Stimulated activated CD4-positive, alpha-beta T cell treated with anti-CD3 and anti-CD28 coated beads, Interleukin-2, amount 100 ng/mL, for 24 hours (primary cell): ENCODE measurements at places on chromosomes 1 and 21.
A peak's percentile ranks its signal among the peaks of the same experiment; 100 is the strongest.

DNA sequence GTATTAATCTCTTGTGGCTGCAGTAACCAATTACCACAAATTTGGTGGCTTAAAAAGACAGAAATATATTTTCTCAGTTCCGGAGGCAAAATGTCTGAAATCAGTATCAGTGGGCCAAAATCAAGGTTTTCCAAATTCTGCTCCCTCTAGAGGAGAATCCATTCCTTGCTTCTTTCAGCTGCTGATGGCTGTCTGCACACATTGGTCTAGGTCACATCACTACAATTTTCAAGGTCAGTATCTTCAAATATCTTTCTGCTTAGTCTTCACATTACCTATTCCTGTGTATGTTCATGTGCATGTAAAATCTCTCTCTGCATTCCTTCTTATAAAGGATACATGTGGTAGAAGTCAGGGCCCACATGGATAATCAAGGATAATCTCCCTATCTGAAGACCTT, 999.4 kb downstream of the KCNT2 start:
- no peak for DNase-seq

GRCh38 chr1:184838504-184838951, 83.9 kb upstream of the EDEM3 start:
- no peak for DNase-seq

DNA sequence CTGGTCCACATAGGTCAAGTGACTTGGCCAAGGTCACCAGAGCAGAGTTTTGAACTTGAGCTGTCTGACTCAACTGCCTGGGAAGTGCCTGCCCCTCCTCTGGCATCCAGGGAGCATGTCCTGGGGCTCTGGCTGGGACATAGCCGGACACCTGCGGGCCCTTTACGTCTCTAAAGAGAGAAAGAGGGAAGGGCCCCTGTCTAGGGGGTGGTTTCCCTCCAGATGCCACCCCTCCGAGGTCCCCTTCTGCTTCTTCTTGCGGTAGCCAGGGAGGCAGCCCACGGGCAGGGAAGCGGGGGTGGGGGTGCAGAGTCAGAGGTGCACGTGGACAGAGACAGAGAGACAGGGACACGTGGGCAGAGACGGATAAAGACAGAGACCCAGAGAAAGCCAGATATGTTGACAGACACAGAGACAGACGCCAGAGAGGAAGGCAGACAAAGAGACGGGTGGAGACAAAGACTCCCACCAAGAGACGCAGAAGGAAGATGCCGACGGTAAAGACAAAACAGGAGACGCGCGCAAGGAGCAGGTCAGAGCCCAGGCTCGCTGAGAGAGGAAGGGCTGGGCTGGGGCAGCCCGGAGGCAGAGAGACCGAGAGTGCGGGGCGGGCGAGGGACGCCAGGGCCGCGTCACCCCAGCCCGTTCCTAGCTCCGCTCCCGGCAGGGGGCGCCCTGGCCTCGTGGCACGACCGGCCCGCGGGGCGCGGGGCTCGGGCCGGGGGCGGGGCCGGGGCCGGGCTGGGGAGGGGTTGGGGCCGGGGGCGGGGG, 458 bp upstream of the ALPL start:
- peak; percentile 75 for DNase-seq

GRCh38 chr1:11617741-11618140, 36.5 kb downstream of the FBXO2 start:
- no peak for DNase-seq

GRCh38 chr1:202276081-202276715, 65.5 kb downstream of the UBE2T start:
- DNase-seq: no peak

DNA sequence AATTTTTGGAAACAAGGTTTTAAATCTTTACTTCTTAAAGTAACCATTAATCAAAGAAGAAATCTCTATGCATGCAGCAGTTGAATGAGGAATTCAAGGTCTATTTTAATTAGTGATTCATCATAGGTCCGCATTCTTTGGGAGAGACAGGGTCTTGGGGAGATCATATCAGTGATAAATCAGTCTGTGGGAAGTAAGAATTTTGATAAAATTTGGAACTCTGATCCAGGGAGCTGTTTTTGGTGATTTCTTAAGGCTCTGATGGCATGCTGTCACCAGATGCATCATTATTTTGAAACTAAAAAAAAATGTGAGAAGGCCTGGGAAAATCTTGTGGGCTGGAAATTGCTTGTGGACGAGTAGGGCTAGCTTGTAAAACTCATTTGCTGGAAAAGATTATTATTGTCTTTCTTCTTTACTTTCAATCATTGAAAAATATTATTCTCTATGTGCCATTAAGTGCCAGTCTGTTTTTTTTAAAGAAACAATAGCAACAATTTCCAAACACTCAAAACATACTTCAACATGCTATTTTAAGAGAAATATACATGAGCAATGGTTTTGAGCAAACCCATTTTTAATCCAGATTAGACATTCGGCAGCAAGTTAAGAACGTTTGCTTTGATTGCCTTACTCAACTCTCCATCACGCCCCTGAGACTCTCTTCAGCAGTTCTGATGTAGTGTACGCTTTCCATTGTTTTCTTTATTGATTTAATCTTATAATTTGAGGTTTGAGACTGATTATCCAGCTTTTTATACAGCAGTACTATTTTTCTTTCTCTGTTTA, 62.6 kb downstream of the ZBTB18 start:
- DNase-seq: no peak

DNA sequence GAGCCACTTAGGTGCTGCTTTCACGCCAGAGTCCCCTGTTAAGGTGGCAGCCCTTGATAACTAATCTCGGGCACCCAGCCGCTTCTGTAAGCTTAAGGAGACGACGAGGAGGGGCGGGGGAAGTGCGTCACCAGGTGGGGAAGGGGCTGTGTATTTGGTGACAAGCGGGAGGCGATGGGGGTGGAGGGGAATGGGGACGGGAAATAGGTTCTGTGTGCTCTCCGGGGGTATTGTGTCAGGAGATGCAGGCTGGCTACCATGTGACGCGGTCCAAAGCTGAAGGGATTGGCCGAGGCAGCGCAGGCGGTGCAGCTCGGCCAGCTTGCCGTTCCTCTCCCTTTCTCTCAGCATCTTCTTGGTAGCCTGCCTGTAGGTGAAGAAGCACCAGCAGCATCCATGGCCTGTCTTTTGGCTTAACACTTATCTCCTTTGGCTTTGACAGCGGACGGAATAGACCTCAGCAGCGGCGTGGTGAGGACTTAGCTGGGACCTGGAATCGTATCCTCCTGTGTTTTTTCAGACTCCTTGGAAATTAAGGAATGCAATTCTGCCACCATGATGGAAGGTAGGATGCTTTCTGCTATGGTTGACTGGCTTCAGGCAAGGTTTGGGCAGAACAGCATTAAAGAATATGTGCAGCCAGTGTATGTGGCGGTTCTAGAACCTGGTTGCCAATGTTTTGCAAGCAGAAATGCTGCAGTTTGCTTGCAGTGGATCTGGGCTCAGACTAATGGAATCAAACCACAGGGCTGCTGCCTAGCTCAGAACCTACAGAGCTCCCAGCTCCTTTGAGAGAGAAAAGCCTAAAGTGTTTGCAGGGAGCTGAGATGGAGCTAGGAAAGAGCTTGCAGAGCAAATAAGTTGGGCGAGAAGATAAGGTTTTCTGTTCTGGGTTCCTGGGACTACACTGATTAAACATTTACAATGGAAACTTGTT, at the start of gene SGIP1:
SGIP1 (plus strand) TSS at position 350 of the 937 bp plus-strand sequence; CDS start at position 556, 206 bp downstream.
- no peak for DNase-seq

- DNase-seq: no peak
Measured at GRCh38 chr1:169495046-169495775, 9.5 kb upstream of the SLC19A2 start.

DNA sequence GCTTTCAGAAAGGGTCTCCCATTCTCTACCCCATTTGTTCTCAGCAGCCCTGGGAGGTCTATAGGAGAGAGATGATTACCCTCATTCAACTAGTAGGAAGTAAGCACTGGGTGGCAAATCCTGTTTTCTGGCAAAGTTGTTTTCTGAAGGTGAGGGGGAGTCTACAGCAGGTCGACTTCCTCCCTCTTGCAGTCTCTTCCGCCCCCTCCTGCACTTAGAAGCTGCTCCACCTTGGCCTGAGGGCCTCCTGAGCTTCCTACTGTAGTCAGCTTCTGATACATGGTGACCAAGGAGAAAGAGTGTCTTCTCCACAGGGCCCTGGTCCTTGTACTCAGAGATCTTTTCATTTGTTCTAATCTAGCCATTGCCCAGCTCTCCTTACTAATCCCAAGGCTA, 93.1 kb downstream of the RGL1 start:
- no peak for DNase-seq

DNA sequence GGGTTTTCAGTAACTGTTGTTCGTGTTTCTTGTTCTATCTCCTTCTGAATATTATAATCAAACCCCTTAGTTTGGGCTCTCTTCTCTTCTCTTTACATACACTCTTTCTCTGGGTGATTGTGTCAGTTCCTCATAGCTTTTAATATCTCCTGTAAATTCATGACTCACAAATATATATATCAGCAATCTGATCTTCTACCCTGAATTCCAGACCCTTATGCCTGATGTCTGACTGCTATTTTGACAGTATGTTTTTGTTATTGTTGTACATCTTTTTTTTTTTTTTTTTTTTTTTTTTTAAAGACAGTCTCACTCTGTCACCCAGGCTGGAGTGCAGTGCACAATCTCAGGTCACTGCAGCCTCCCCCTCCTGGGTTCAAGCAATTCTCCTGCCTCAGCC, 70.8 kb upstream of the MPC2 start:
- DNase-seq: no peak

DNA sequence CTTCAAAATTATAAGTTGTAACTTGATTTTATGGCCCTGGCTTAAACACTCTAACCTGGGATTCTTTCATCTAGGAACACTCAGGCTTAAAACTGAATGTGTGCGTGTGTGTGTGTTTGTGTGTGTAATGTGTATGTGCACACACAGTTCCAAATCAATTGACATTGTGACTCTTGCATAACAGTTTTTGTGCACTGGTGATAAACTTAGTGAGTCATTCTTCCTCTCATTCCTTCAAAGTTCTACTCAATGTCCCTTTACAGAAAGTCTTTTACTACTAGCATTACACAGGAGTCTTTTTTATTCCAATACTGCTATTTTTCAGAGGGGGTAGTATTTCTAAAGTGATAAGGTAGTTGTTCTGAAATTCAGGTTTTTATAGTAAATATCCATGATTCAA, 943.6 kb downstream of the KCNT2 start:
- DNase-seq: no peak

GRCh38 chr1:207463021-207463420, 8.9 kb downstream of the CR2 start:
- no peak for DNase-seq

- peak; percentile 23 for DNase-seq
Measured at GRCh38 chr1:227885135-227885647, 62.5 kb downstream of the WNT9A start.

- DNase-seq: no peak
Measured at GRCh38 chr21:18443701-18444100, 40.1 kb upstream of the TMPRSS15 start.

DNA sequence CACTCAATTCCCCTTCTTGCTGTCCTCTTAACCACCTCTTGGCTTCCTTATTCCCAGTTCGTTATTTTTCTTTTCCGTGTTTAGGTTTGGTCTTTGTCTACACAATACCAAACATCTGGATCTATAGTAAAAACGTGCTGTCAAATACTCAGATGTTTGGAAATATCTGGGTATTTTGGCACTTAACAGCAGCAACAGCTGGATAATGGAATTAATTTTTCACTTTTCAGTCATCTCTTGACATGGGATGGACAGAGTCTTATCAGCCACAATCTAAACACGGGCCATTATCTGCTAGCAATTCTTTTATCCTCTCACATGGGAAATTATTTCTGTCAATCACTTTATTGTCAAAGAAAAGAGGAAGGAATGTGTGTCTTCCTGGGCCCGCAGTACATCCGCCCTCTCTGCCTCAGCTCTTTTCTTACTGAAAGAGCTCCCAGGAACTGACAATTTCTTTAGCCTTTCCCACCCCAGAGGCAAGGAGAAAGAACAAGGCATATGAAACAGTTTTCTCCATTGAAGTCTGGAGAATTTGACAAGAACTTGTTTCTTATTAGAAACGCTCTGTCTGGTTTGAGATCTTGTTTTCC, 13.4 kb downstream of the NHLH2 start:
- no peak for DNase-seq
